Right kidney (tissue), 9 donors: ENCODE measurements at places on chromosomes 7 and 10.
A peak's percentile ranks its signal among the peaks of the same experiment; 100 is the strongest.

DNA sequence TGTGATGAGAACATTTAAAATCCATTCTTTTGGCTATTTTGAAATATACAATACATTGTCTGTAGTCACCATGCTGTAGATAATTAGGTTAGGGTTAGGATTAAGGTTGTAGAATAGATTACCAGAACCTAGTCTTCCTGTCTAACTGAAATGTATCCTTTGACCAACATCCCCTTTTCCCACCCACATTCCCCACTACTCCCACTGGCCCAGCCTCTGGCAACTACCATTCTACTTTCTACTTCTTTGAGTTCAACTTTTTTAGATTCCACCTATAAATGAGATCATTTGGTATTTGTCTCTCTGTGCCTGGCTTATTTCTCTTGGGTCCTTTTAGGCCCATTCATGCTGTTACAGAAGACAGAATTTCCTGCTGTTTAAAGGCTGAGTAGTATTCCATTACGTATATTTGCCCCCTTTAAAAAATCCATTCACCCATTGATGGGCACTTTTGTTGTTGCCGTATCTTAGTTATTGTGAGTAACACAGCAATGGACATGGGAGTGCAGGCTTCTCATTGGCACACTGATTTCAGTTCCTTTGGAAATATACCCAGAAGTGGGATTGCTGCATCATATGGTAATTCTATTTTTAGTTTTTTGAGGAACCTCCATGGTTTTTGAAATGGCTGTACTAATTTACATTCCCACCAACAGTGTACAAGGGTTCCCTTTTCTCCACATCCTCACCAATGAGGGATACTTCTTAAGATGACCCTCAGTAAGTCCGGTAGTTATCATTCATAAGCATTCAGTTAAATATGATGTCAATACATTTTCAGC is 104.0 kb downstream of the RALA start:
- no peak for DNase-seq

GRCh38 chr7:90613088-90613498 is 17.0 kb downstream of the CDK14 start:
- no peak for DNase-seq

GRCh38 chr7:26690135-26690805 is 174.1 kb downstream of the SKAP2 start:
- no peak for DNase-seq

GRCh38 chr10:133438711-133439273 is 14.4 kb upstream of the SPRN start:
- DNase-seq: no peak

- no peak for DNase-seq
Measured at GRCh38 chr10:63268149-63268797, 135.1 kb downstream of the NRBF2 start.

DNA sequence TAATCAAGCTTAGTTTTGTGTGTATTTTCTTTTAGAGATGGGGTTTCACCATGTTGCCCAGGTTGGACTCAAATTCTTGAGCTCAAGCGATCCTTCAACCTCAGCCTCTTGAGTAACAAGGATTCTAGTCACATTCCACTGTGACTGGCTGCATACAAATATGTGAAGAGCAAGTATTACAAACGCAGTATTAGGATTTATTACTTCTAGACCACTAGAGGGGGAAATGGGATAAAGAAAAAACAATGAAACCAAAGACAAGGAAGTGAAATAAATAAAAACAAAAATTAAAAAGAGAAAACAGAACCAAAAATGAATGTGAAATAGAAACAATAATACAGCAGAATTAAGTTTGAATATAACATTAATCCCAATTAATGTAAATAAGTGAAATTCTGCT is 308.7 kb downstream of the ANKRD30A start:
- no peak for DNase-seq

DNA sequence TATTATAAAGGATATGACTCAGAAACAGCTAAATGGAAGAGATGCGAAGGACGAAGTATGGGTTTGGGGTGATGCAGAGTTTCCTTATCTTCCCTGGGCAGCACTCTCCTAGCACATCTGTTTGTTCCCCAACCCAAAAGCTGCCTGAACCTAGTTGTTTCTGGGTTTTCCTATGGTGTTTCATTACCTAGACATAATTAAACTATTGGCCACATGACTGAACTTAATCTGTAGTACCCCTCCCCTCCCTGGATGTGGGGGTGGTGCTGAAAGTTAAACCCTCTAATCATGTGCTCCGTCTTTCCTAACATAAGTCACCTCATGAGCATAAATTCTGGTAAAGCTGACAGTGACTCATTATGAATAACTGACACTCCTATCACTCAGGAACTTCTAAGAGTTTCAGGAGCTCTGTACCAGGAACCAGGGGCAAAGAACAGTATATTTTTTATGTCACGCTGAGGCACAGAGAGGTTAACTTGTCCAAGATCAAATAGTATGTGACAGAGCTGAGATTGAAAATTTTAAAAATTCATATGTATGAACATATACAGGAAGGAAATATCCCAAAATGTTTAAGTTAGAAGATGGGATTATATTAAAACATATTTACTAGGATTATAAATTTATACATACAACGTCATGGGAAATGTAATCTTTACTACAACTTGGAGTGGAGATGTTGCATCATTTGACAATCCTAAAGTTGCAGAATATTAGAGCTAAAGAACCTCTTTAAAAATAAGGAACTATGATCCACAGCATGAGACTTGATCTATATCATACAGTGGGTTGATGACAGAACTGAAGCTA is 4.8 kb downstream of the STRIP2 start:
- no peak for DNase-seq

- DNase-seq: no peak
Measured at GRCh38 chr7:96737545-96738050, 28.0 kb upstream of the SEM1 start.

GRCh38 chr7:106855540-106856132 is 9.4 kb upstream of the PIK3CG start:
- DNase-seq: no peak

DNA sequence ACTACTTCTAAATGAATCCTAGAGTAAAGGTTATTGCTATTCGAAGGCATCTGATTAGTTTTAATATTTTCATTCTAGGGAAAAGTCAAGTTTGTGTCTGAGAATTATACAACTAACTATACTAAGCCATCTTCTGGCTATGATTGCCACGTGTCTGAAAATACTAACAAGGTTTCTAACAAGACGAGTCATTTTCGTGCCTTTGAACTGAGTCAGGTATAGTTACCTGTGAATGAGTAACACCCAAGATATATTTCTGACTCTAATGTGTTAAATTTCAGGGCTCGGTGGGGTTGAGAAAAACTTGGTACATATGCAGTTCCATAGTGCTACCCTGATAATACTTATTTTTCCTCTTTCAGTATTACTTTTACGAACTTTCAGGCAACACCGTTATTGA is 35.5 kb downstream of the TASOR2 start:
- no peak for DNase-seq

DNA sequence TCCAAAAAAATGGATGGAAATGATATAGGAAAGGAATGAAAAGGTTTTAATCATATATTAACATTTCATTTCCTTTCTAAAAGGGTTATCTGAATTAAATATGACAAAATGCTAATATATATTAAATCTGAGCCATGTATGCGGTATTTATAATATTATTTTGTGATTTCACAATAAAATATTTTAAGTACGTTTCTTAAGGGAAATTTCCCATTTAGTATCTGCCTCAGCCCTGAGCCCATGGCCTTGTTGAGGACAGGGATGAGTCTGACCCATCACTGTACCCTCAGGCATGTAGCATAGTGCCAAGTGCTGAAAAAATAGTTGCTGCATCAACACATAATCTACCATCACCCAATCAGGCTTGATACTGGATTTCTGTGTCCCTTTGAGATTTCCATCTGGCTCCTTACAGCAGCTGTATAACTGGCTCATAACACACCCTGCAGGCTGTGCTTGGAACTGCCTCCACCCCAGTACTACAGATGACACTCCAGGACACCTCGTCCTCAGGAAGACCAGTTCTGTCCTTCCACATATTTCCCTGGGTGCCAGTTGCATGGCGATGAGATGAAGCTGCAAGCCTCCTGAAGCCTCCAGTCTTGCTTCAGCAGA is 59.4 kb upstream of the ASAH2 start:
- no peak for DNase-seq

GRCh38 chr7:91127959-91128358 is 136.3 kb upstream of the FZD1 start:
- DNase-seq: no peak

GRCh38 chr7:22931011-22931410 is 82.9 kb downstream of the HYCC1 start:
- no peak for DNase-seq

DNA sequence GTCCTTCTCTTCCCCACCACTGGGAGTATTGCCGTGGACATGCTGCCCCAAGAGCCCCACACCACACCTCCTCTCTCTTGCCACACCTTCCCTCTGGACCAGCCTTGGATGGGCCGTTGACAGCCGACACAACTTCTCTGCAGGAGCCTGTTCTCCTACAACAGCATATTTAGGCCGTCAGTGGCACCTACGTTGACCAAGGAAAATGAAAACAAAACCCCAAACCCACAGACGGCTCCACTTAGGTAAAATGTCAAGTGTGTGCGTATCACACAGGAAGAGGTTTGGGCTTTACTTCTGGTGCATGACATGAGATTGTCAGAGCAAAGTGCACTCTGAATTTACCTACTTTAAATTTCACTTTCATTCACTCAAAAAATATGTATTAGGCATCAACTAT is 246.6 kb downstream of the ZMYND11 start:
- DNase-seq: no peak

DNA sequence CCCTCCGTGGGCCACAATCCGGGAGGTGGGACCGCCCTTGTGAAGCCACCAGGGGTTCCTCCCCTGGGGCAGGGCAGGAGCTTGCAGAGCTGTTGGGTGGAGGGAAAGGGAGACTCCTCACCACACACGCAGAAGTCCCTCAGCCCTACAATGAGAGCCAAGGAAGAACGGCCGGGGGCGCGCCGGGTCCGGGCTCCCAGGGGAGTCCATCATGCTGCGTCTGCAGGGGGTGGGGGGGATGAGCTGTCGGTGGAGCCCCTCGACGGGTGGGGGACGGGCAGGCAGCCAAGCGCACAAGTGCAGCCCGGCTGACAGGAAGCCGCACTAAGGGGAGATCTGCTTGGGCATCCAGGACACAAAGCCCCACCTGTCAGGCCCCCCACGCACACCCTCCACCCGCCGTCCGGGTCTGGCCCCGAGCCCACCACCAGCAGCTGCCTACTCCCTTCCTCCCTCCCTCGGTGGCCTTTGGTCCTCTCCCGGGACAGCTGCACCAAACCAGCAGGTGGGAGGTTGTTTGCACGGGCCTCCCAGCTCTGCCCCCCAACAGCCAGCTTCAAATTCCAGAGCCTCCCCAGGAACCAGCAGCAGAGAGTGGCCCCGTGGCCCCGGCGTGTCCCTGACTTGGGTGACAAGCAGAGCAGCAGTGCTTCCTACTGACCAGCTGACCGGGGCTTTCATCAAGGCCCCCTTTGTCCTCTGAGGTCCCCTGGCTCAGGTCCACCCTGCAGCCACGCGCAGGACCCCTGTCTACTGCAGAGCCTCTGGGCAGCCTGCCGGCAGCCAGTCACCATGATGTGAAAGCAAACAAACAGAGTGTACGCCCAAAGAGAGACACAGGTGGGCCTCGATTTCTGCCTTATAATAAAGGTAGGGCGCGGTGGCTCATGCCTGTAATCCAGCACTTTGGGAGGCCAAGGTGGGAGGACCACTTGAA is 50.3 kb downstream of the HIP1 start:
- DNase-seq: peak; percentile 66

DNA sequence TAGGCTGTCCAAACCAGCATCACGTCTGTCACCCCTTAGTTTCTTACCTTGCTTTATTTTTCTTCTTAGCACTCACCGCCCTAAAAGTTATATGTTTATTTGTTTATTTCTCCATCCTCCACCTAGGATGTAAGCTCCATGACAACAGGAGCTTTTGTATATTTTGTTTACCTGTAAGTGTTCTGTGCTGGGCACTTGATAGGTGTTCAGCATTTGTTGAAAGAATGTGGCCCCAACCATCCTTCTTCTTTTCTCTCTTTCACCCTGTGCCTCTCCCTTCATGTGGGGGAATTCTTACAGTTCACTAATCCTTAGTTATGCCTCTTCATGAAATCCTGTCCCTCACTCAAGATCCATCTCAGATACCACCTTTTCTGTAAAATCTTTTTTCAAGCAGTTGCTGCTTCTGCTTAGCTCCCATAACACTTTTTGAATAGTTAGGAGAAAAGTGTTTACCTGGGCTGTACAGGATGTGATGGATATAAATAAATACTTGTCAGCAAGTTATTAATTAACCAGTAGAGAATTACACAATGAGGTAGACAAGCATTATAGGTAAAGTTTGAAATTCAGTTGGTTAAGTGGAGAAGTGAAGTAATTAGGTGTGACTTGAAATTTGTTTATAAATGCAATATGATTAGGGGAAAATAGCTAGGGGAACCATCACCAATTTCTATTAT is 9.7 kb downstream of the AHR start:
- no peak for DNase-seq

GRCh38 chr10:102834143-102834542 is 3.1 kb downstream of the CYP17A1 start:
- DNase-seq: no peak

- no peak for DNase-seq
Measured at GRCh38 chr10:17650416-17650815, 6.5 kb downstream of the STAM start.

- DNase-seq: no peak
Measured at GRCh38 chr7:107693396-107693795, 32.8 kb downstream of the SLC26A4 start.

GRCh38 chr10:124079864-124080263 is 13.5 kb downstream of the CHST15 start:
- no peak for DNase-seq

GRCh38 chr10:86769991-86770390 is 13.6 kb downstream of the BMPR1A start:
- no peak for DNase-seq

GRCh38 chr7:154587792-154588191 is 415.1 kb downstream of the PAXIP1 start:
- no peak for DNase-seq

- no peak for DNase-seq
Measured at GRCh38 chr7:725223-726005, 1.1 kb upstream of the DNAAF5 start.

GRCh38 chr7:68258609-68259008 is 1262.0 kb downstream of the TYW1 start:
- peak; percentile 21 for DNase-seq

- peak; percentile 85 for DNase-seq
Measured at GRCh38 chr7:131556053-131556908, at the start of gene PODXL. PODXL (minus strand) TSS chr7:131556628; CDS start chr7:131556359, 269 bp downstream.

- DNase-seq: no peak
Measured at GRCh38 chr10:72653383-72654096, 27.7 kb upstream of the MICU1 start.

GRCh38 chr7:1210321-1210978 is 22.2 kb upstream of the UNCX start:
- DNase-seq: no peak

DNA sequence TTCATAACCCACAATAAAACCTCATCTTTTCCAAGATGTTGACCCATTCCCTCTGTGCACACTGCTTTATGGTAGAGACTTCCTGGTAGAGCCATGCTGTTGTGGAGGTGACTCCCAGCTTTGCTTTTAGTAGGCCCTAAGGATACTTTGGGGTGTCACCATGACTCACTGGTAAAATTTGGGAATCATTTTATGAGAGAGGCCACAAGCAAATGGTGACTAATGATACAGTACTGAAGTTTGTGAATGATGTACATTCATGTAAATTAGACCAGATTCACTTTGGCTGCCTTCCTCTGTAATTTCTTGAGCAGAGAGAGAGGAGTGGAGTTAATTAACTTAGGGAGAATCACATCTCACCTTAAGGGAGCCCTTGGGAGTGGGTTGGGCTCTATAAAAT is 686.5 kb downstream of the LRMDA start:
- no peak for DNase-seq
